ENCODE measurements at places on chromosomes 7 and 10.

GRCh38 chr10:114611617-114612016 lies 46.5 kb downstream of the ABLIM1 start:
- no peak for DNase-seq

GRCh38 chr7:416761-417624 lies 102.7 kb downstream of the PDGFA start:
- no peak for DNase-seq

GRCh38 chr7:77199013-77199966 lies at the start of gene FGL2:
Gene FGL2 (minus strand): TSS chr7:77199819. CDS start chr7:77199793, 26 bp downstream.
- DNase-seq: no peak

DNA sequence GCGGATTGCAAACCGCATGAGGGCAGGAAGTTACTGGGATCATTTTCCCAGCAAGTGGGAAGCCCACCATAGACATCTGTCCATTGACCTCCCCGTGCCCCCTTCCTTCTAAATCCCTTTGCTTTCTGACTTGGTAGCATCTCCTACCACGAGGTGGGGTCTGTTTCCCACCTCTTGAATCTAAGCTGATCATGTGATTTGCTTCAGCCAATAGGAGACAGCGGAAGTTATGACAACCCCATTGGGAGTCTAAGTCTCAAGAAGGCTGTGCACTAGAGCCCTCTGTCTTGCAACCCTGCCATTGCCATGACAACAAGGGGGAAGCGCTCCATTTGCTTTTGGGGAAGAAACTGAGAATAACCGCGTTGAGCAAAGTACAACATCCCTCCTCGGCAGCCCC lies 39.2 kb upstream of the CARD11 start:
- DNase-seq: no peak

DNA sequence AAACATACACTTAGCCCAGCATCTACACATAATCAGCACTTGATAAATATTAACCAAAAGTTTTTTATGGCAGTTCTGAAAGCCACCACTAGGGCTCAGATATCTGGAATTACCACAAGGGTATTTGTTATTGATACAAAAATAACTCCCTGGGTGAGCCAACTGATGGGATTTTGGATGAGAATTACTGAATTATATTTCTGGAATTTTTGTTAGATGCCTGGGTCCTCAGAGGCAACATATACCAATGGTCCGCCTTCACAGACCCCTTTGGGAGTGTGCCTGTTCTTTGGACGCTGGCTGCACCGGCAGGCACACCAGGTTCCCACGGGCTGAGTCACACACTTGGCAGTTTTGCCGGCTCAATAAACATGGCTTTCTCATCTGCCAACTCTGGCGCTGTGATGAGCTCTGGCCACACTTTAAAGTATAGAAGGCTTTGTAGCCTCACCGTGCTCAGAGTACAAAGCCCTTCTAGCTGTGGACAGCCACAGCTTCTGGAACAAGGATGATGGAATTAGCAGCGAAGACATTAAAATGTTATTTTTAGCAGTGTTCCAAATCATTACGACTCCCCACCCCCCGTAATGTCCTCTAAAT lies 24.5 kb upstream of the EEPD1 start:
- DNase-seq: no peak

DNA sequence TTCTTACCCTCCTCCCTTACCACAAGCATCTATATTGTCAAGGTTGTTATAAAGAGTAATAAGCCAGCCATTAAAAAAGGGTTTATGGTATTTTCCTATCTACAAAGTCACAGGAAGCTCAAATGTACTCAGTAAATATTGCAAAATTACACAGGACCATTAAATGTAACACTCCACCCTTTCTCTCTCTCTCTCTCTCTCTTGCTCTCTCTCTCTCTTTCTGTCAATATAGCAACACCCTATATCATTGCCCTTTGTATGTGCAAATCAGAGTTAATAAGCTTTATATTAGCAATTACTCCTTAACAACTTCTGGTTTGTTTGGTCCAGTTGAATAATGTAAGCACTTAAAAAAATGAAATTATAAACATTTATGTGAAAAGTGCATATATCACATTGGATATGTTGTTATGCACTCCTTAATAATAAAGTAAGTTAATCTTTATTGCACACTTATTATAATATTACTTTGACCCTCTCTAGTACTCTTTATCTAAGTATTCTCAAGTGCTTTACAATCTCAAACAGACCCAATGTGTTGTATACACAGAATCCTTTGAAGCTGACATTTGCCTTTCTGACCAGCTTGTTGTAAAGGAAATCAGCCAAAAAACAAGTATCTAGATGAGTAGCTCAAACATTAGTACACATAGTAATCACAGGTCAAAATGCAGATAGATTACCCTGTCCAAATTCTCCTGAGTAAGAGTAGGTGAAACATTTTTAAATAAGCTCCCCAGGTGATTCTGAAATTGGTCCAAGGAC lies 93.2 kb downstream of the CFTR start:
- no peak for DNase-seq

GRCh38 chr10:7915923-7916536 lies 97.7 kb downstream of the TAF3 start:
- DNase-seq: no peak

GRCh38 chr10:131681122-131681521 lies 219.7 kb upstream of the PPP2R2D start:
- no peak for DNase-seq

DNA sequence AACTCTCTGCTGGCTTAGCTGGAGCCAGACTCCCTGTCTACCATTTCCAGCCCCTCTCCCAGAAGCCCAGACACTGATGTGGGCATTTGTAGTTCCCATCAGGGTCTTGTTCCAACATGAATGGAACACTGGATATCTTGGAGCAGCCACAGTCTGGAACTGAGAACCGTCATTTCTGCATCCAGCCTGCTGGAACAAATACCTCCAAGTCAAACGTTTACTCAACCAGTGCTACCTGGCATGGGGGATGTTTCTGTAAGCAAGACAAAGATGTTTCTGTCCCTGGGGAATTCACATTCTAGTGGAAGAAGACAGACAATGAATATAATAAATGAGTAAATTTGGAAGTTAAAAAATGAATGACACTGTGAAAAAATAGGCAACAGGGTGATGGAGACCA lies 70.8 kb upstream of the ZNF438 start:
- no peak for DNase-seq

GRCh38 chr7:102262546-102262945 lies 24.1 kb upstream of the SH2B2 start:
- no peak for DNase-seq

- no peak for DNase-seq
These were observed 79.2 kb upstream of the KCTD7 start for GRCh38 chr7:66549466-66549865.

DNA sequence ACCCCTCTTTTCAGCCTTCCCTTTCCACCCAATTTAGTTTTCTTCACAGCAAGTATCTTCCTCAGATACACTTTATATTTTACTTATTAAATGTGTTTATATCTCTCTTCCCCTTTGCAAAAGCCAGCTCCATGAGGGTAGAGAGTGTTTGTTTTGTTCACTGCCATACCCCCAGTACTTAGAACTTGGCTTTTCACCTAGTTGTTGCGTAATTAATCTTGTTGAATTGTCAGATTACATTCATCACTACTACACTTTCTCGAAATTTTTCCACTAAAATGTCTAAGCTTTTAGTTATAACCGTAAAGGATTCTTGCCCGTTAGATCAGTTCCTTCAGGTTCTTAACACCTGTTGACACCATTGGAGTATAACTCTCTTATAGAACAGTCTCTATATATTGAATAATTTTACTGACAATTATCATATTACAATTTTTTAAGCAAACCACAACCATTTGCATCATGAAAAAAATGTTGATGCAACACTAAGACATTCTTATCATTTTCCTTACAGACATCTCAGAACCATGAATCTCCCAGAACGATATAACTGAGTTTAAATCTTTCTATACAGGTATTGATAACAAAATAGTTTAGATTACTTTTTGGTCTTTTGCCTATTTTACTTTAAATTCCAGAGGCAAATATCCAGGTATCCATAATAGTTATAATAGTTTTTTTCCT lies 29.9 kb downstream of the VWDE start:
- DNase-seq: no peak

GRCh38 chr7:114941692-114942091 lies 19.8 kb downstream of the MDFIC start:
- no peak for DNase-seq

GRCh38 chr7:137305901-137306621 lies 37.5 kb downstream of the PTN start:
- no peak for DNase-seq

DNA sequence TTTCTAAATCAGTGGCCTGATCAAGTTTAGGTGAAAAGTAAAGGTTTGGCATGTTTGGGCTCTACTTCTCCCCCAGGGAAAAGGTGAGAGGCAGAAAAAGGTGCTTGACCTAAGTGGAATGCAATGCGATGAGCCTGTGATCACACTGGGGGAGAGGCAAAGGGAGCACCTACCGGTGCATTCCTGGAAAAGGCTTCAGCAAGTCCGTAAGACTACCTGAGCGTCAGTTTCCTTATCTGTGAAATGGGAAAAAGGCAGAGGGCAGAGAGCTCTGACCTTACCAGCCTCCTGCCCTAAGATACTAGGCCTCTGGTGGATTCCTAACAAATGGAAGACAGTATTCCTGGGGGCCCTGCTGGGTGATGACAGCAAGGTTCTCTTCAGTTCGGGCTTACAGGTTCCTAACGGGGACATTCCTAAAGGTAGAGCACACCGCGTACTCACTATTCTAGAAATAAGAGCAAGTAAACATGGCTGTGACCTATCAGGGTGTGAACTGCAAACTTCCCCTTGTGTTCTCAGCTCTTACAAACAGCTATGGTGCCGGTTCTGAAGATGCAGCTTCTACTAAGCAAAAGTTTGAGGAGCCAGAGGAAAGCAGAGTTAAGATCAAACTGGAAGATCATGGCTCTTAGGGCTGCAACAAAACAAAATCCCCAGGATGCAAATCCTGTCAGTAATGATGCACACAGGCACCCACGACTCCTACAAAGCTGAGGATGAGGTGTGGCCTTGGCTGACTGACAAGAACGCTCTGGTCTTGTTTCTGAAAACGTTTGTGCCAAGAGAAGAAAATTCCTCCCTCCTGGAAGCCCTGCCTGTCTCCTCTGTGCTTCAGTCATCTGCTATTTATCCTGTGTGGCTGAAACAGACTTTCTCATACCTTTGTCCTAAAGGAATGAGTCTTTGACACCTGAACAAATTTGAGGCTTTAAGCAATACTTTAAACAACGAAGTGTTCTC lies 13.3 kb upstream of the ACSL5 start:
- DNase-seq: no peak

DNA sequence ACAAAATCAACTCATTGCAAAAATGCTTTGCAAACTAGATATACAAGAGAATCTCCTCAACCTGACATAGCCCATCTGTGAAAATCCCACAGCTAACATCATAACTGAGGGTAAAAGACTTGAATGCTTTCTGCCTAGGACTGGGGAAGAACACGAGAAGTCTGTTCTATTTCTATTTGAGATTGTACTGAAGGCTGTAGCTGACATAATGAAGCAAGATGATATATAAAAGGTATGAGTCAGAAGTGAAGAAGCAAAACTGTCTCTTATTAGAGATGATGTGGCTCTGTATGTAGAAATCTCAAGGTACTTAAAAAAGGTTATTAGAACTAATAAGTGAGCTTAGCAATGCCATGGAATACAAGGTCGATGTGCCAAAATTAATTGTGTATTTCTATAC lies 639.9 kb upstream of the PFKP start:
- no peak for DNase-seq

GRCh38 chr10:62858364-62858763 lies 42.2 kb upstream of the EGR2 start:
- no peak for DNase-seq

- no peak for DNase-seq
These were observed 39.1 kb downstream of the CDK6 start for GRCh38 chr7:92797284-92797683.

DNA sequence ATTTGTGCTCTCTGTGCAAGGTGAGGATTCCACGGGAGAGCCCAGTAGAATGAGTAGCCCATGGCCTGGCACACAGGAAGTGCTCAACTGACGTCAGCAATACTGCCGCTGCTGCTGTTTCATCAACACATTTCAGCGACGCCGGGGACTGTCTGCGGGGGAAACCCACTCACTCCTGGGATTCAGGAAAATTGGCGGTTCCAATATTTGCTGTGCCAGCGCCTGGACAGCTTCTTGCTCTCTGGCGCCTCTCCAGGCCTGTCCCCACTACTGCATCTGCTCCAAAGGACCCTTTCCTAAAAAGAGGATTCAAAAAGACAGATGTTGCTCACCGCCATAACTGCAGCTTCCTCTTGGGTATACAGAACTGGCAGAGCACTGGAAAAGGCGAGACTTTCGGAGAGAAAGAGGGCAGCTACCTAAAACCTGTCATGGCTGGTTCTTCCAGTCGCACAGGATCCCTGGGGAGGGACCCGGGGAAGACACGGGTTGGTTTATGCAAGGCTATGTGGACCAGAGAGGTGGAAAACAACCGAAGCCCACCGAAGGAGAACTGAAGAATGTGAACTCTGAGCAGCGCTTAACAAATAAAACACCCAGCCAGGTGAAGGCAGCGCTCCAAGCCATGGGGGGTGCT lies 39.7 kb upstream of the ENO4 start:
- no peak for DNase-seq

- DNase-seq: no peak
These were observed 56.7 kb downstream of the LRRC4 start for GRCh38 chr7:127974446-127975035.

- DNase-seq: no peak
These were observed 40.5 kb upstream of the RBM33 start for GRCh38 chr7:155603858-155604503.

- no peak for DNase-seq
These were observed 161.6 kb downstream of the JAZF1 start for GRCh38 chr7:28018856-28019465.

Data from stimulated activated CD8-positive, alpha-beta memory T cell treated with anti-CD3 and anti-CD28 coated beads, Interleukin-4, amount 100 ng/mL, for 1 hour (primary cell).